ENCODE measurements at places on chromosomes 2 and 18.

DNA sequence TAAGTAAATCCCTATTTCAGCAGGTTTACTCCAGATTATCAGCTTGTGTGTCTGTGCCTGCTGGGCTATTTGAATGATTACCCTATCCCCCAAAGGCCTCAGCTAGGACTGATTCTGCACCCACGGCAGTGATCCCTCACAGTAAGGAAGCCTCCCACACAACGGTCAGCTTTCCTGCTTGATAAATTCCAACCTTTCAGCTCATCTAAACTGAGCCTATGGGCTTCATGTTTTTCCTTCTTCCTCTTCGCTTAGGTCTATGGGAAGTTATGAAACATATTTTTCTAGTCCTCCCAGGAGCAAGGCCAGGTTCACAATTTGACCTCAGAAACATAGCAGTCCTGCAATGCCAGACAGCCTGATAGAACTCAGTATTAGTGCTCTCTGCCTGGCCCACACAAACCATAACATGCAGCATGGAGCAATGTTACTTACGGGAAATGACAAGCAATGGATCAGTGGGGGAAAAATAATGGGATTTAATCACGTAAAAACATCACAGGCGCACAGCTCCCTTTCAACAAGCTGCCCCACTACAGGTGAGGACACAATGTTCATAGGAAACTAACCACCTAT, 170.9 kb downstream of the ZNF521 start:
- no peak for DNase-seq

GRCh38 chr2:205685314-205686055, 3.2 kb downstream of the NRP2 start:
- DNase-seq, result no peak

DNA sequence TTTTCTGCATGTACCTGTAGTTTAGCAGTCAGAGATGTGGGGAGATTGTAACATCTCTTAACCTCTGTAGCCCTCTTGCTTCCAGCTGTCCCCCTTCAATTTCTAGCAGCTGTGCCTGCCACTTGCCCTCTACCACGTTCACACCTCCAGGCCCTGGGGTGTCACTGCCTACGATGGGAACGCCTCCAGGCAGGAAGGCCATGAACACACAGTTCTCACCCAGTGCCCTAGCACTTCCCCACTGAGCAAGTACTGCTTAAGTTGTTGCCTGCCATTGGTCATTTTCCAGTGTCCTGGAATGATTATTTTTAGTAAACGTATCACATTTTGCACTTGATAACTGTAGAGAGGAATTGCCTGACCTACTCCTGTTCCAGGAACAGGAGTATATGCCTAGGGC, 77.1 kb upstream of the B3GNT7 start:
- DNase-seq, result no peak

- DNase-seq, result no peak
These were observed 33.8 kb downstream of the SMIM21 start for GRCh38 chr18:75393721-75394120.

DNA sequence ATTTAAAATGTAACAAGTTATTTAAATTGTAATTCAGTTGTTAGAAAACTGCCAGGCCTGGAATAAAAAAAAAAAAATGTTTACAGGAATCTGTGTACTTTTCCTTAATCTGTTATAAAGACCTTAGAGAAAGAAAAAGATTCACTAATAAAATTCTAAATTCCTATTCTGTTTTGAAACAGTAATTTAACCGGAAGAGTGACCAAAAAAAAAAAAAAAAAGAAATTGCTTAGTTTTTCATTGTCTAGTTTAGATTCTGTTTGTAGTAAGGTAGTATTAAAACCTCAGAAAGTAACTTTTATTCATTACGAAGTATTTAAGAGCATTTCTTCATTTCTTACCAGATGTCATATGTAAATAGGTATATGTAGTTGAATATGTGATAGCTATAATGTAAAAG, 2.5 kb downstream of the REL start:
- DNase-seq, result no peak

DNA sequence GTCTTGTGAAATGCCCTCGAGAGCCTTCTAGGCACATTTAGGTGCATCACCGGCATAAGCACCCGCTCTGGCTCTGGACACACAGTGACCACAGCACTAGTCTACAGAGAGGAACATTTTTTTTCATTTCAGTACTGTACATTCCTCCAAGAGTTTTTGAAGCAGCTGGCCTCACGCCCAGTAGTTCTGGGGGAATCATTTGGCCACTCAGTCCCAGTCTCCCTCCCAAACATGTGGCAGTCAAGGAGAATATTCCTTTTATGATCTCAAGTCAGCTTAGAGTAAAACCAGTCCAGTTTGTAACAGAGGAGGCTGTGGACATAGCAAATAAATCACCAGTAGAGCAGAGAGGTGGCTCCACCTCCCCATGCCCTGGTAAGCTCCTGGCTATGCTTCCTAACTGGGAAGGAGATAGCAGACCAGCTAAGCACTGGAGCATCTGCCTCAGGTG, 48.1 kb downstream of the KCNE4 start:
- no peak for DNase-seq

GRCh38 chr2:234655706-234656105, 158.8 kb upstream of the ARL4C start:
- DNase-seq, result no peak

- DNase-seq, result peak; percentile 90
These were observed at the start of gene MTX2 for GRCh38 chr2:176269319-176270099. TSS of gene MTX2 (plus strand) at chr2:176269442. CDS start at chr2:176269630, 188 bp downstream.

DNA sequence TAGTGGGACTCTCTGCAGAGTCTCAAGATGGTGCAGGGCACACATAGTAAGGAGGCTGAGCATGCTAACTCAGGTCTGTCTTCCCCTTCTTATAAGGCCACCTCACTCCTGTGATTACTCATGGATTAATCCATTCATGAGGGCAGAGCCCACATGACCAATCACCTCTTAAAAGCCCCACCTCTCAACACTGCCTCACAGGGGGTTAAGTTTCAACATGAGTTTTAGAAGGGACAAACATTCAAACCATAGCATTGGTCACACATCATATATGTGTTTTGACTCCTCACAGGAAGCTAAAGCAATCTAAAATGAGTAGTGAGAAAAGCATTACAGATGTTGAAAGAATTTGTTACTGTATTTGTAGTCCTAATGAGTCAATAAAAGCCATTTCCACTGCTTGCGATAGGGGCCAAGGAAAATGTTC, 57.5 kb downstream of the DTNA start:
- DNase-seq, result no peak

DNA sequence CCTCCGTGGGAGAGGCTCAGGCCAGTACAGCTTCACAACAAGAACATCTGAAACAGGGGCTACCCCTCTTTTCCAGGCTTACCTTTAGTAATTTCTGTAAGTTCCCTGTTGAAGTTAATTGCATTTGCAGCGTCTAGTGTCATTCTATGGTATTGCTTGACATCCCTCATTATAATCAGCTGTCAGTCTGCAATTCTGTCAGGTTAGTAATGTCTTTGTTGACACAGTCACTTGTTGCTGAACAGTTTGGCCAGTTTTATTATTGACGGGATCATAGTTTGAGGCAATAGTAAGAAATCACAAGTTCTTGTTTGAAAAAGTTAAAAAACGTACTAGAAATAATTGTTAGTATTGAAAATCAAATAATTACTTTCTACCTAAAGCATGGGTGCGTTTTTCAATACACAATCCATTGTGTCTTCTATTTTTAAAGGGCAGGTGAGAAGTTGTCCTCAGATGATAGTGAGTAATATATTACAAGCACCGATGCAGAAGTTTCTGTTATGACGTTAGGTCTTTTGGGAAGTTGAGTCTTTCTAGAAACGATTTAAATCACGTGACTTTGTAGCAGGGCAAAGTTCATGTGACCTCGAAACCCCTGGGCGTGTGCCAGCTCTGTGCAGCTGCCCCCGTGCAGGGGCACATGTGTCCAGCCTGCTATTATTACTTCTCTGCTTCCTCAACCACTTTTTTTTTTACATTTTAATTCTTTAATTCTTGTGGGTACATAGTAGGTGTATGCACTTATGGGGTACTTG, 49.5 kb upstream of the MBP start:
- DNase-seq, result no peak

GRCh38 chr2:158968396-158969161, at the start of gene TANC1:
TSS of gene TANC1 (plus strand) at chr2:158968640. CDS start at chr2:159065911, 97,271 bp downstream.
- DNase-seq, result peak; percentile 82

- DNase-seq, result no peak
These were observed 24.9 kb downstream of the CCNT2 start for GRCh38 chr2:134943540-134943939.

DNA sequence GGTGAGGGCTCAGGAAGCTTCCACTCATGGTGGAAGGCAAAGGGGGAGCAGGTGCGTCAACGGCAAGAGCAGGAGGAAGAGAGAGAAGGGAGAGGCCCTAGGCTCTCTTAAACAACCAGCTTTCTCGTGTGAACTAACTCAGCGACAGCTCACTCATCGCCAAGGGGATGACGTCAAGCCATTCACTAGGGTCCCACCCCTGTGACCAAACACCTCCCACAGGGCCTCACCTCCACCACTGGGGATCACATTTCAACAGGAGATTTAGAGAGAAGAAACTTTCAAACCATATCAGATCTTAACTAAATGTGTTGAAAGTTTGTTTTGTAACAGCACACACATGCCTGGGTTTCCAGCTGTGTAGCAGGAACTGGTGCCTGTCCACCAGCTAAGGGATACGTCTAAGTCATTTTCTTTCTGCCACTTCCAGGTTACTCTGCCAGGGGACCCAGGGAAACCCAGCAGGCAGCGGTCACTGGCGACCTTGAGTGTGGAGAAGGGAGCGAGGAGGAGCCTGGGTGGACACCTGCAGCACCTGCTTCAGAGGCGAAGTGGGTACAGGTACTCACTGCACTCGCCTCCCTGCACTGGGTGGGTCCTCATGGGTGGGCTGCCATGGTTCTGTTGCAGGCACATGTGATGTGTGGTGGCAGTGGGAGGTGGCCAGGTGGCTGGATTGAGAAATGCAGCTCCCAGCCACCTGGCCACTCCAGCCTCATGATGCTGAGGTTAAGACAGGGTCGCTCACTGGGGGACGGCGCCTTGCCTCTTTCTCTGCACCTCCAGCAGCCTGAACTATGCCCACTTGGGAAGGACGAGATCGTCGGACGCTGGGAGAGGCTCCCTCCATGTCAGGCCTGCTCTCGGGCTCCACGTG, 8.4 kb upstream of the GPC1 start:
- DNase-seq, result no peak

DNA sequence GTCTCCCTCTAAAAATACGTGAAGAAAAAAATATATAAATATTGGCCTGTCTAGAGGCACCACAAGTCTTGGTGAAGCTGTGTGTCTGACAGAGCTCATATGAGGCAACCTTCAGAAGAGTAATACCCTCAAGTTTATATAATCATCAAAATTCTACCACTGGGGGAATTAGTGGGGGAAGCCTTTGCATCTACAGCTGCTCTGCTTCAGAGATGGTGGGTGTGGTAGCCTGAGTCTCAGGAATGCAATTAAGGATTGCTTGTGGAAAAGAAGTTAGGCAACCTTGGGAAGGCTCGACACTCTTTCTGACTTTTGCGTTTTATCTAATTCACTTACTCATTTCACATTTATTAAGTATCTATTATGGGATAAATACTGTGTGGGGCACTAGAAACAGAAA, 17.4 kb downstream of the TPGS2 start:
- no peak for DNase-seq

DNA sequence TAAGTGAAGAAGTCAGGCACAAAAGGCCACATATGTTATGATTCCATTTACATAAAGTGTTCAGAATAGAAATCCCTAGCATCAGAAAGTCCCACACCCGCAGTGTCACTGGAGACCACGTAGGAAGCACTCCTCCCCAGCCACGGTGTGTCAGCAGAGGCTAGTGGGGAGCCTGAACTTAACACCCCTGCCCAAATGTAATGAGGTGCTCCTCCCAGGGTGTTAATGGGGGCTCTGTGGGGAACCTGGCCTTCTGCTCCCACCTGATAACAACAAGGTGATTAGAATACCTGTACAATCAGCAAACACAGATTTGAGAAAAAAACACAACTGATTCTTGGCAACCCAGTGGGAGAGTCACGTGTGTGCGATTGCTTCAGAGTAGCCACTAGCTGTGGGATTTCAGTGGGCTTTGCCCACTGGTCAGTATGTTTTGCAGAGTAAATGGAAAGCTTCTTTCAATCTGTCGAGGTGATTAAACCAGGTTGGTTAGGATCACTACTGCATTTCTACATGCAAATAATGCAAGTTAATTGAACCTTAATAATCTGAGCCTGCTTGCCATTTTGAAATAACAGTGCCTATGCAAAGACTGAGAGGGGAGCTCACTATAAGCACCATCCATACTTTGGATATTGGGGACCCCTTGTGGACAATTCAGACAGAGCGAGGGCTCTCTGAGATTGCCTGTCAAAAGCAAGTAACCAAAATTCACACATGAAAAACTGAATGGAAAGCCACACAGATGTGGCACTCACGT, 20.6 kb upstream of the ATRAID start:
- DNase-seq, result peak; percentile 30

GRCh38 chr2:121527009-121527682, 3.5 kb upstream of the RNU4ATAC start:
- no peak for DNase-seq

DNA sequence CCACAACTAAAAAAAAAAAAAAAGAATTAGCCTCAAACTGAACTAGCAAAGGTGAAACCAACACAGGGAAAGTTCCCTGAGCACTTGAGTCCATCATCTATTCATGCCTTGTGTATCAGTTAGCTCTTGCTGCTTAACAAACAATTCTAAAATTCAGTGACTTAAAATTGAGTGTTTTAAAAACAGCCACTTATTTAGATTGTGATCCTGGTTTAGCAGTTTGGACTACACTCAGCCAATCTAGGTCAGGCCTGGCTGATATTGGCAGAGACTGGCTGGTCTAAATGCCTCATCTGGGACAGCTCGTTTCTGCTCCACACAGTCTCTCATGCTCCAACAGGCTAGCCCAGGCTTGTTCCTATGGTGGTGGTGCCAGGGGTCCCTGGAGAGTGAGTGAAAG, 247.9 kb downstream of the ATAD2B start:
- DNase-seq, result no peak

GRCh38 chr2:48066000-48066399, 159.7 kb upstream of the FBXO11 start:
- no peak for DNase-seq

GRCh38 chr18:26930630-26931029, 65.1 kb upstream of the AQP4 start:
- no peak for DNase-seq

GRCh38 chr2:127649100-127649611, 3.2 kb downstream of the GPR17 start:
- DNase-seq, result no peak

DNA sequence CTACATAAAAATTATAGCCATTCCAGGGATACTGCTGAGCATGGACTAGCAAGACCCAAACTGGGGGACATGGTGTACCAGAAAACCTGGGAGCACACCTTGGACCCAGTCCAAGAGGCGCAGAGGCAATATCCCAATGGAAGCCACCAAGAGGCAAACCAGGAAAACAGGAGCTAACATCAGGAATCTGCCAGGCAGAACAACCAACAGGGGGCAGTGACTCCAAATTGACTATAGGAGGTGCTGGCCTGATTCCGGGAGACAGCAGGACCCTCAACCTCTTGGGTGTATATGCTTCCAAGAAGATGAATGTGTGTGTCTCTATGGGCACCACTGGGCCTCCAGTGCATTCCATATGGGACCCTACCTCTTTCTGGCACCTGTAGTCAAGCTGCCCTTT, 172.7 kb upstream of the ARL4C start:
- DNase-seq, result no peak

GRCh38 chr18:75253784-75254183, 43.2 kb downstream of the TSHZ1 start:
- DNase-seq, result no peak

- no peak for DNase-seq
These were observed 679.2 kb downstream of the NYAP2 start for GRCh38 chr2:226078666-226079065.

All from NCI-H1930 (cell line).